ENCODE measurements at places on chromosomes 2 and 18.

DNA sequence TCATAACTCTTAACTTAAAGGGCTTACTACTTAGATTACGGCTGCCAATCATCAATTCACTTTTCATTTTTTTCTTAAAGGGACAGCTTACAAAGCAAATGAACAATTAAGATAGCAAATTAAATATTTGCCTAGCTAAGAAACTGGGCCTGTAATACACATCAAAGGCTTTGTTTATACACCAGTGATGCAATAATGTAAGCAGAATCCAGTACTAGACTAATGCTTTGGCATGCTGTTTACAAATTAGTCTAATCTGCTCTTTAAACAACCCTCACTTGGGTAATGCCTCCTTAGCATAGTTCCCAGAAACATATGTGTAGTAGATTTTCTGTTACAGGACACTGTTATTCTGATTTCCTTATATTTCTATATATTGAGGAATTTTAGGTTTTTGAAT is 105.8 kb downstream of the ARHGAP28 start:
- DNase-seq = no peak

GRCh38 chr18:8217051-8217564 is 392.1 kb upstream of the RAB12 start:
- DNase-seq = no peak

- no peak for DNase-seq
These were observed 3.5 kb upstream of the GALNT5 start for GRCh38 chr2:157254041-157254440.

GRCh38 chr18:79601234-79601633 is 78.4 kb upstream of the CTDP1 start:
- no peak for DNase-seq

- DNase-seq = no peak
These were observed 3.5 kb downstream of the TMEM200C start for GRCh38 chr18:5891854-5892215.

GRCh38 chr2:227204452-227204851 is 40.0 kb downstream of the COL4A3 start:
- DNase-seq = no peak

- no peak for DNase-seq
These were observed 112.0 kb upstream of the CTDP1 start for GRCh38 chr18:79567481-79568147.

DNA sequence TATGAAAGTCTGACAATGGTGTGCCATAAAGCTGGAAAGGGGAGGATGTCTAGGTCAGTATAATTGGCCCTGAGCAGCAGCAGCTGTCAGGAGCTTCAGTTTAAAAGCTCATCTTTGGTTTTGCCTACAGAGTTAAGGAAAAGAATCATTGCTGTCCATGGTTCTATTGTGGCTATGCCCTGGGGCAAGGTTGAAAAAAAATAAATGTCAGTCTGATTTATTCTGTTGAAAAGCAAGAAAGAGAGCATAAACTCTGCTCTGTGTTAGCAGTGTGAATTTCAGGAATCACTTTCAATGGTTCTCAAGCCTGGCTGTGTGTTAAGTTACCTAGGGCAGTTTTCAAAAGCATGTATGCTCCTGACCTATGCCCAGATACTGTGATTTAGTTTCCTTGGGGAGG is 446.7 kb downstream of the SETBP1 start:
- no peak for DNase-seq

DNA sequence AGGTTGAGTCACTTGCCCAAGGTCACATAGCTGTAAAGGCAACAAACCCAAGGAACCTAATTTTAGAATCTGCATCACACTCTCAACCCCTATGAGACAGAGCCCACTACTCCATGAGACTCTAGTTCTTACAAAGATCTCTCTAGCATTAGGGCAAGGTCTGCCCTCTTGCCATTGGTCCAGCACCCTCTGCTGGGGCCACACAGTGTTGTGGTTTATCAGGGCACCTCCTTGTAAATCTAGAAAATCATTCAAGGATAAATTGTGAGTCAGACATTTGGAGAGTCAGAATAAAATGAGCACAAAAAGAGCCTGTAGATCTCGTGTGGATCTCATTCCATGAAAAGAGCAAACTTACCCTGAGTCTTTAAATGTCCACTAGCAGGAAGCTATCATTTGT is 91.2 kb downstream of the SLC8A1 start:
- DNase-seq = no peak

DNA sequence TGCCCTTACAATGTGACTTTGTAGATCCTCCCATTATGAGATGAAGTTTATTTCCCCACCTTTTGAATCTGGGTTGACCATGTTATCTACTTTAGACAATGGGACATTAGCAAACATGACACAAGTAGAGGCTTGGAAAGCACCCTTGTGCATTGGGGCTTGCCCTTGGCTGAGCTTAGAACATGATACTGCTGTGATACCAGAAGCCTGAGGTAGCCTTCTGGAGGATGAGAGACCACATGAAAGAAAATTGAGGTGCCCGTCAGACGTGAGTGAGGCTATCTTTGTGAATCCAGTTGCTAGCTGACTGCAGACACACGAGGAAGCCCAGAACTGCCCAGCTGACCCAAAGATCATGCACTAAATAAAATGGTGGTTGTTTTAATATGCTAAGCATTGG is 341.2 kb downstream of the CYP26B1 start:
- no peak for DNase-seq

- no peak for DNase-seq
These were observed 343.1 kb downstream of the CBLN2 start for GRCh38 chr18:72201032-72201431.

- DNase-seq = no peak
These were observed 168.0 kb downstream of the ASXL3 start for GRCh38 chr18:33745871-33746545.

DNA sequence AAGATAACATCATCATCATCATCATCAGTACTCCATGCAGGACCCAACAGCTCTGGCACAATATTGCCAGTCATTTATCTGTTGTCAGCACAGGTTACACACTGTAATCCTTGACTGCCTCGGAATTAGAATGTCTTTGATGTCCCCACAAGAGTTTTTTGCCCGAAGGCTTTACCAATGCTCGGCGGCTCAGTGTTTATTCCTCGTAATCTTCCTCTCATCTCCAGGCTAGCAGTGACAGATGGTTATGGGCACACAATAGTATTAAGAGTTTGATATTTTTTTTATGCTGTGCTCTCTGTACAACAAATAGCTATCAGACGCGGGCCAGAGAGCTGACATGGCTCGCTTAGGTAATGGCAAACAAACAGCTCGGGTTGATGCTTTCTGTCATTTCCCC is 515.2 kb downstream of the ZEB2 start:
- DNase-seq = no peak
